ENCODE measurements at places on chromosomes 4 and X.

DNA sequence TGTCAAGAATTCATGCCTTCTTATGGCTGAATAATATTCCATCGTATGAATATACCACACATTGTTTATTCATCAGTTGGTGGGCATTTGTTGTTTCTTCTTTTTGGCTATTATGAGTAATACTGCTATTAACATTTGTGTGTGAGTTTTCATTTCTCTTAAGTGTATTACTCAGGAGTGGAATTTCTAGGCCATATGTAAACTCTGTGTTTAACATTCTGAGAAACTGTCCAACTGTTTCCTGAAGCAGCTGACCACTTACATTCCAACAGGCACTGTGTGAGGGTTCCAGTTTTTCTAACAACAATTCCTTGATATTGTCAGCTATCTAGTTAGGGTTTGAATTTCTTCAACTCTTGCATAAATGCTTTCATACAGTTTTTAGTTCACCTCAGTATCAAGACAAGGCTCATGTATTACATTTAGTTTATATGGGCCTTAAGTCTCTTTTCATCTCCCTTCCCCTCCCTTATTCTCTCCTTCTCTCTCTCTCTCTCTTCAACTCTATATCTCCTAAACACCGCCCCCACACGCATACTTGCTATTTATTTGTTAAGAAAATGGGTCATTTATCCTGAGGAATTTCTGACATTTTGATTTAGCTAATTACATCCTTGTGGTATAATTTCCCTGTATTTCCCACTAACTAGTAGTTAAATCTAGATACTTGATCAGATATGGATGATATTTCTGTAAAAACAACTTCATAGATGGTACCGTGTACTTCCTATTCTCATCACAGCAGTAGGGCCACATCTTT, 77.4 kb downstream of the WDR19 start:
- DNase-seq: no peak

GRCh38 chrX:68754406-68754805, 74.4 kb upstream of the EFNB1 start:
- no peak for DNase-seq

DNA sequence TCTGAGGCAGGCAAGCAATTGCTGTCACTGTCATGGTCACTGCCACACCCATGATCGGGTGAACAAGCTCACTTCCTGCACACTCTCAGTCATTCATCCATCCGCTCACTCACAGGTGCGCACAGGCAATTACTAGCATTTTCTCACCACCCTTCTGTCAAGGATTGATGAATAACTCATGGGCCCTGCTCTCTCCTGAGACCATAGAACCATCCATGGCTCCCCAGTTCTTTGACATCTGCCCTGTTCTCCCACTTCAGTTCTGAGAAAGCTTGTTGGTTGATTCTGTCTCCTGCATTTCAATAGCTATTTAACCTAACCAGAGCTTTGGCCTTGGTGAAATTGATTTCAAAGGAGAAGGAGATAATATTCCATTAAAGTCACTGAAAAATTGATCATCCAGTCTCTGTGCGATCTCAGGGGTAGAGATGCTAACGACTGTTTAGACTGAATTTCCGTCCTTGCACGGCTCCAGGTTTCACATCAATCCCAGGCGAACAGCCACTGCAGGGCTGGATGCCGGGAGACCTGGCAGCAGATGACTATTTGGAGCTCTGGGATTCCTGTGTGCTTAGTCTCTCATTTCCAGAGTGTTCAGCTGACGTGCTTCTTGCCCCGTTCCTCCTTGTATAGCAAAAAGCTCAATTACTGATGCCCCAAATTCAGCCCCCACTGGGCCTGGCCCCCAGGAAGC, 36.9 kb upstream of the ADRA2C start:
- DNase-seq: no peak

DNA sequence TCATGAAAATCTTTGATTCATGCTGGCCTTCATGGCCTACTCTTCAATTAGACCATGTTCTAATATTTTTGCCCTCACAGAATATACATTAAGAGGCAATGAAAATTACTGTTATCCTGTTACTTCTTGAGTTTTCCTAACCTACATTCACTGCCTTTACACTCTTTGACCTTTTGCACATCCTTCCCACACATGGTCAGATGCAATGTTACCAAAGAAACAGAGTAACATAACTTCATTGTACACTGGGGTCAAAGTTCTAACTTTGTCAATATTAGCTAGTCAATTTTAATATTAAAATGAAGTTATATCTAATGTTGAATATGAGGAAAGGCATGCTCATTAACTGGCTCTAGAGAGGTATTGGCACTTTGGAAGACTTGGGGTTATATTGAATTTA, 284.8 kb downstream of the TEX13C start:
- DNase-seq: no peak

GRCh38 chrX:29229802-29230201, 642.6 kb downstream of the IL1RAPL1 start:
- no peak for DNase-seq

DNA sequence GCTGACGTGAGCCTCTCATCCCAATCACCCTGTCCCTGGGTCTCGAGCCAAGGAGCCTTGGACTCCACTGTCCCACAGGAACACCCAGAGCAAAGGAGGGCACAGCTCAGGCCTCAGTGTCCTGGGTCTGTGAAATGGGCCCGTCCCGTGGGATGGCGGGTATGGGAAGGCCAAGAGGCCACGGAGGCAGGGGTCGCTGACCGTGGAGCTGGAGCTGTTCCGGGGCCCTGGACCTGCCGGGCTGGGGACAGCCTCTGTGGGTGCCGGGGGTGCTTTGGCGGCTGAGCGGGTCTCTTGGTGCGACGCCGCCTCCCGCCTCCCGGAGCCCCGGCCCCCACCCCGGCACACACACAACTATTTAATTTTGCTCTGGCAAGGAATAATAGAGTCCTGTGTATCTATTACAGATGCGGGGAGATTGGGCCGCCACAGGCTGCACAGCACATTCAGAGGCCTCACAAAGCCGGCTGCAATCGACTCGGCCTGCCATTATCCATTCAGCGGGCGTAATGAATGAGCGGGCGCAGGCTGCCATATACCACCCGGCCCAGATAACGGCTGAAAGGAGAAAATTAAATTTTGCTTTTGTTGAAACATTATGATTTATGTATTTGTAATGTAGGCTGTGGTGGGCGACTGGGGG, 83.9 kb upstream of the NKX1-1 start:
- DNase-seq: no peak

GRCh38 chr4:84419201-84419600, 79.9 kb downstream of the NKX6-1 start:
- DNase-seq: no peak

- DNase-seq: no peak
Measured at GRCh38 chr4:108628411-108628810, 8.0 kb downstream of the RPL34 start.

- no peak for DNase-seq
Measured at GRCh38 chr4:130484826-130485225, 1388.9 kb downstream of the C4orf33 start.

DNA sequence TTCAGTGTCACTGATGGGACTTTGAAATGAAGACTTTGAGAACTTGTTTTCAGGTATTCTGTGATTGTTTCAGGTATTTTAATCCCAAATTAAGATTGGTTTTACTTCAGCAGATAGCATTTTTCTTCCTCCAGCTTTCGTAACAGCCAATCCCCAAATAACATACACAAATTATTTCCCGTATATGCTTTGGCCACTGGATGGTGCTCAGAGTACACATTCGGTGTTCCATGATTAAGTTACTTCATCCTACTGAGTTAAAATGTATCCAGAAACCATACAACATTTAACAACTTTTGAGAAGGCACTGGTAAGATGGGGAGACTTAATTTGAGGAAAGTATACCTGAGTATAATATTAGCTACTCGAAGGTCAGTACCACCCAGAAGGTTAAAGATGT, 233.4 kb upstream of the FAM47A start:
- no peak for DNase-seq

DNA sequence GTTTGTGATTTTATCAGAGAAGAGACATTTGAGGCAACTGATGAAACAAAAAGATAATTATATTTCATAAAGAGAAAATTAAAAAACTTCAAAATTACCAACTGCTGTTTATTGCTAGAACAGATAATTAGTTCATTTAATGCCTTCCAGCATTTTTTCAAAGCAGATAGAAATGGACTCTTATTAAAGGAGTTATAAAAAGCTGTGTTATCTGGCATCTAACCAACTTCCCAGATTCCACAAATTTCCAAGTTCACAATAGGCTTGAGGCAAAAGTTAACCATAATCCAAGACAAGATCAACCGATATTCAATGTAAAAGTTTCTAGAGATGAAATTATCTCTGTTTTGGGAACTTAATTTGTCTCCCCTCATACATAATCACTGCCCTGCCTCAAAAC, 152.4 kb downstream of the TSPAN5 start:
- no peak for DNase-seq

GRCh38 chr4:14087459-14087858, 459.9 kb upstream of the BOD1L1 start:
- no peak for DNase-seq

DNA sequence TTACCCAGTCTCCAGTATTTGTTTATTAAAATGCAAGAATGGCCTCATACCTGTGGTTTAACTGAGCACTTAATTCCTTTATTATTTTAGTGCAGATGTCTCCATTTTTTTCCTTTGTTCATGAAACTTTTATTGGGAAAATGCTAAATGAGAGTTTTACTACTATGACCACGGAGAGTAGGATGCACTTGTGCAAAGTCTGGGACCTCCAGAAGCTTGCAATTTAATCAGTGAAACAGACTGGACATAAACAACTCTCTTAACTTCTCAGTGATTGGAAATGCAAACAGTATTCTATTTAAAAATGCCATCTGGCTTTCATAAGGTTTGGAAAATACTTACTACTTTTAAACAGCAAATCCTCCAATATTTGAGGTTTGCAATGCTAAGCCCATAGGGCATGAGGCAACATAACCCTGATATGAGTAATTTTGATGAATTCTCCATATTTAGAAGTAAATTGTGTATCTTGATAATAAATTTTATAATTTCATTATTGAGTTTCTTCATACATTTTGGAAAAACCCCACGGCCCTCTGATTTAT, 718.7 kb upstream of the MAGEB2 start:
- no peak for DNase-seq

DNA sequence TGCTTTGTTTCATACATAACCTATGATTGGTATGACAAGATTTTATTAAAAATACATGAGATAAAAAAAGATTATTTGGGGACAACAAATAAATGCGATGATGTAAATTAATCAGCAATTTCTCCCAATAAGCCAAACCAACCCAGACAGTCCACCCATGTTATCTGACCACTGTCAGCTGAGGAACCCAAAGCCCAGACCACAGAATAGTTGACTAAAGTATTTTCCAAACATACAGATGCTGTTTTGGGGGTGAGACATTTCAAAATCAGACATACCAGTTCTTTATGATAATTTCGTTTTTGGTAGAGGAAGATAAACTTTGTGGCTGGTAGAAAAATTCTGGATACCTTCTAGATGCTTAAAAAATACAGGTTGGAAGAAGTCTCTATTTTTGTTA, 650.8 kb upstream of the FAM241A start:
- no peak for DNase-seq

DNA sequence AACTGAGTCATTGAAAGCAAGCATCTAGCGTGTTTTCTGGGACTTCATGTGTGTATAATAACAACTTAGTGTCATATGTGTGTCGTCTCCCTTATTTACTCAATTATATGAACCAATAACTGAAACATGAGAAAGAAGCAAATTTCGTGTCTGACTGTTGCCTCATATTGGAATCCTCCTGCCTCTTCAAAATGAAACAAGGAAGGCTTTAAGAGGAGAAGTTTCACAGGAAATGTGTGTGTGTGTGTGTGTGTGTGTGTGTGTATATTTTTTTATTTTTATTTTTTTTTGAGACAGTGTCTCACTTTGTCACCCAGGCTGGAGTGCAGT, 145.8 kb upstream of the SFRP2 start:
- no peak for DNase-seq

GRCh38 chrX:31435592-31435991, 363.8 kb upstream of the FTHL17 start:
- DNase-seq: no peak

- no peak for DNase-seq
Measured at GRCh38 chr4:152525878-152526277, 10.0 kb downstream of the FBXW7 start.

GRCh38 chrX:123648028-123648810, 84.6 kb downstream of the THOC2 start:
- DNase-seq: no peak

- no peak for DNase-seq
Measured at GRCh38 chrX:2677764-2678163, 13.3 kb upstream of the CD99 start.

DNA sequence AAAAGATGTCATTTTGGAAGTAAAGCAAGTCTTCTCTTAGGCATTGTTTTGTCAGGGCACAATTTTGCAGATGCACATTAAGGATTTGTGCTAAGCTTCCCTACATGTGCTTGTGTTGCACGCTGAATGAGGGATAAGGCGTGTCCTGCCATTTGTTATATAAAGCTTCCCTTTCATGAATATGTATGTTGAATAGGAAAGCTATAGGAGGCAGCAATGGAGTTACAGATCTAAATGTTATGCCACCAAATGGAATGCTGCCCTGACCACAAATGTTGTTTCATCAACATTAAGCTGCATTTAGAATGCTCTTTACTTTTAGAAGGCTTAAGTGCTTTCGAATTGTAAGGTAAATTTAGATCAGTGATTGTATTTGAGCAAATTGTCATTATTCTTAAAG, 20.9 kb downstream of the SGMS2 start:
- no peak for DNase-seq

DNA sequence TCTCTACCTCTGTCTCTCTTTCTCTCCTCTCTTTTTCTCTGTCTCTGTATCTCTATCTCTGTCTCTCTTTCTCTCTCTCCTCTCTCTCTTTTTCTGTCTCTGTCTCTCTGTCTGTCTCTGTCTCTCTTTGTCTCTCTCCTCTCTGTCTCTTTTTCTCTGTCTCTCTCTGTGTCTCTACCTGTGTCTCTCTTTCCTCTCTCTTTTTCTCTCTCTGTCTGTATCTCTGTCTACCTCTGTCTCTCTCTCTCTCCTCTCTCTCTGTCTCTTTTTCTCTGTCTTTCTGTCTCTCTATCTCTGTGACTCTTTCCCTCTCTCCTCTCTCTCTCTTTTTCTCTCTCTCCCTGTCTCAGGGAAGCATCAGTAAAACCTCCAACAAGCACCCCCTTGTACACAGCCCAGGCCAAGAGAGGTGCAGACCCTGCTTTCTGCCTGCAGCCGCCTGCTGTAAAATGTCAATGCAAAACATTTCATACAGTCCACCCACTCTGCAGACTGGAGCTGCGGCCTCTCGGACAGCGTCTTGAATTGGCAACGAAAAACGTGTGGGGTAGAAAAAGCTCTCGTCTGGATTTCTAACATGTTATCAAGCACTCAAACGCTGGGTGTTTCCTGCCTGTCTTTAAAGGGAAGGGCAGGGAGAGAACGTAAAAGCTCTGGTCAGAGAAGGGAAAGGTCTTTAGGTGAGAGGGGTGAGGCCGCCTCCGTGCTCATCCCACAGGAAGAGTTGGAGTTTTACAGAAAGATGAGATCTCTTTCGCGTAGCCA, 3.7 kb upstream of the SHOX start:
- DNase-seq: no peak
